ENCODE measurements at places on chromosomes 2 and 18.

DNA sequence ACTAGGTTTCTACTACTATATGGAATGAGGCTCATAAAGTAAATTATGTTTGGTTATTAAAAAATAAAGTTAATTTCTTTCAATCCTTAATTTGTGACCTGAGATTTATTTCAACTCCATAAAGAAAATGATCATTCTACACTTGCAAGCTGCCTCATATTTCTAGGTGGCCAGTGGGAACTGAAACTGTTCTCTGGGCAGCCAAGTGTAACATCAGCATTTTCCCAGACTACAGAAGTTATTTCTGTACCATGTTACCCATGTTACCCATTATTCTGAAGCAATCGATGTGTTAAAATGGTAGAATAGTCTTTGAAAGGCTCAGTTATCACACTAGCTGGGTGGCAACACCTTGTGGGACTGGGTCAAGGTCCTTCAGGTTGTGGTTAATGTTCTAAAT is 139.3 kb upstream of the FBXO11 start:
- DNase-seq = no peak

- no peak for DNase-seq
Measured at GRCh38 chr2:98090951-98091350, 4.0 kb downstream of the VWA3B start.

DNA sequence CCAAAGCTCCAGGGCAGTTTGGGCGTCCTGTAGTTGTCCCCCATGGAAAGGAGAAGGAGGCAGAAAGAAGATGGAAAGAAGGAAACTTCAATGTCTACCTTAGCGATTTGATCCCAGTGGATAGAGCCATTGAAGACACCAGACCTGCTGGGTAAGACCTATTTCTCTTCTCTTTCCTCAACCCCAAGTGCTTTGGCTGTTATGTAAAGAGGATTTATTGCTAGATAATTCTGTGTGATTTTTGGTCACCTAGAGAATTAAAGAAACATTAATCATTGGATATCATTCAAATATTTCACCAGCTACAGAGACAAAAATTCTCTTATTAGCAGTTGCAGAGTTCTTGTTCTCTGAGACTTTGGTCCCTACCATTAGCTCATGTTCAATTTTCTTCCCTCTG is 1.9 kb downstream of the GALNT5 start:
- DNase-seq = no peak

DNA sequence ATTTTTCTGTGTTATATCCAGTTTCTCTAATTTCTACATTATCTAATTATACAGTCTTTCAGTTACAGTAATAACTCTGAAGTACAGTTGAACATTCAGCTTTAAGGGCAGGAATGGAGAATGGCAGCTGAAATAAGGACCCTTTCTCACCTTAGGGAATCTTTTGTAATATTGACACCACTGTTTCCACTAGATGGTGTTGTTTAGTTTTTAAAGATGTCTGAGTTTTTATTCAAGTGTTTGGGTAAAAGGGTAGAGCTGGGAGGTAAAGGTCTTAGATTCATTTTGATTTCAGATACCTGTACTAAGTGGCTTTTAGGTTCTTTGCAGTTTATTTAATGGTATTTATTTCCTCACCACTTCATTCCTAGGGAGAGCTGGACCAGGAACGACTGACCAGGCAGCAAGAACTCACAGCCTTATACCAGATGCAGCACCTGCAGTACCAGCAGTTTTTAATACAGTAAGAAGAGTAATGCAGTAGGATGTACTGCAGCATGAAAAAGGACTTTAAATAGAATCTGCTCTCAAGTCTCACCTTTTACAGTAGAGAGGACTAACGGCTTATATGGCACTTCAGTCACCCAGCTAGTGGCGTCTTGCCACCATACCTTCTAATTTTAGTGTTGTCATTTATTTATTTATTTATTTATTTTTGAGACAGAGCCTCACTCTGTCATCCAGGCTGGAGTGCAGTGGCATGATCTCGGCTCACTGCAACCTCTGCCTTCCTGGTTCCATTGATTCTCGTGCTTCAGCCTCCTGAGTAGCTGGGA is 33.2 kb upstream of the KCNJ13 start:
- peak; percentile 35 for DNase-seq
